ENCODE measurements at places on chromosomes 12 and 14.

DNA sequence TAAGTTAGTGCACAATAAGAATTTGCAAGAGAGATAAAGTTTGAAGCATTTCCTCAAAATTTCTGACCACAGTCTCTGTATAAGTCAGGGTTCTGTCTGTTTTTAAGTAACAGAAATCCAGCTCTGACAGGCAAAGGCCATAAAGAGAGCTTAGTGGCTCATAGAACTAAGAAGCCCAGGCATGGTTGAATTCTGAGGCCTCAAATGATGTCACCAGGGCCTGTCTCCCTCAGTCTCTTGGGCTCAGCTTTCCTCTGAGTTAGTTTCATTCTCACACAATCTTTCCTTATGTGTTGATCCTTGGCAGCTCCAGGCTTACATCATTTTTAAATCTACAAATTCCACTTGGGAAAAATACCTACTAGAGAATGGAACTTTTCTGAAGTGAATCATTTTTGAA, 173.4 kb upstream of the ATP2B1 start:
- no peak for DNase-seq

GRCh38 chr14:104657101-104657524, 32.3 kb upstream of the INF2 start:
- no peak for DNase-seq

GRCh38 chr14:96271421-96271762, 15.4 kb downstream of the BDKRB1 start:
- DNase-seq: no peak

DNA sequence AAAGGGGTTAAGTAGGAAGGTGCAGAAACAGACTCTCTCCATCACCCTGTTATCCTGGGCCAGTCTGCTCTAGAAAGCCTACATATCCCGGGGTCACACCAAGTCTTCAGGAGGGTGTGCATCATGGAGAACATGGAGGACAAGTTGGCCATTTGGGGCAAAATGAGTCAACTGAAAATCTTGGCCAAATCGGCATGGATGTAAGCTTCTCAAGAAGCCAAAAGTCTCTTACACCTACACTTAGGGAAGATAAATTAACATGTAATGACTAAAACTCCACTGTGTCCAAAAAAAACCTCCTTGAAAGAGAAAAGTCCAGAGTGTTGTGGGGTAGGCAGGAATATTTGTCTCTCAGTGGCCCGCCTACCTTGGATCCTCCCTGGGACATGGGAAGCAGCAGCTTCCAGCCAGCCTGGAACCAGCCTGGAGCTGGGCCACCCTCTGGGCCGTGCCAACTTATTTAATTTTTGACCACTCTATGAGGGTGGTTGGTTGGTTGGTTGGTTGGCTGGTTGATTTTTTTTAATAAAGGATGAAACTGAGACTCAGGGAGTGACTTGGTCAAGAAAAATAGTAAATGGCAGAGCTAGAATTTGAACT, 17.9 kb upstream of the TC2N start:
- no peak for DNase-seq

GRCh38 chr12:127675936-127676335, 591.0 kb upstream of the TMEM132C start:
- no peak for DNase-seq

- no peak for DNase-seq
Measured at GRCh38 chr12:101552277-101552676, 42.5 kb upstream of the MYBPC1 start.

- no peak for DNase-seq
Measured at GRCh38 chr12:82223426-82223825, 134.8 kb downstream of the CCDC59 start.

DNA sequence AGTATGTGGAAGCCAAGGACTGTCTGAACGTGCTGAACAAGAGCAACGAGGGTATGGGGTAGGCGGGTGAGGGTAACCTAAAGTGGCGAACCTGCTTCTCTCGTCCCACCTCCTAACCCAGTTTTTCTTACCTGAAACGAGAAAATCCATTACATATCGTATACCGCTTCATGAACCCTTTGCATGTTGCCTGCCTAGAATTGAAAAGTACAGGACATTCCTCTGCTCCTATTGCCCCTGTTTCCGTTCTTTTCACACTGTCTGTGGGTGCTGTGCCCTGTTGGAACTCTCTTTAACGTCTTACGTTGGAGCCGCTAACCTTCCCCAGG, 513 bp downstream of the PFDN5 start:
- DNase-seq: no peak

GRCh38 chr12:92194561-92194960, 48.9 kb upstream of the BTG1 start:
- DNase-seq: no peak

- no peak for DNase-seq
Measured at GRCh38 chr12:76745343-76745742, 18.6 kb upstream of the ZDHHC17 start.

- DNase-seq: no peak
Measured at GRCh38 chr12:52442600-52443061, 8.5 kb upstream of the KRT75 start.
